ENCODE measurements at places on chromosomes 5 and 9.
A peak's percentile ranks its signal among the peaks of the same experiment; 100 is the strongest.

GRCh38 chr5:16791036-16791705 lies 144.9 kb downstream of the MYO10 start:
- peak; percentile 16 for DNase-seq

DNA sequence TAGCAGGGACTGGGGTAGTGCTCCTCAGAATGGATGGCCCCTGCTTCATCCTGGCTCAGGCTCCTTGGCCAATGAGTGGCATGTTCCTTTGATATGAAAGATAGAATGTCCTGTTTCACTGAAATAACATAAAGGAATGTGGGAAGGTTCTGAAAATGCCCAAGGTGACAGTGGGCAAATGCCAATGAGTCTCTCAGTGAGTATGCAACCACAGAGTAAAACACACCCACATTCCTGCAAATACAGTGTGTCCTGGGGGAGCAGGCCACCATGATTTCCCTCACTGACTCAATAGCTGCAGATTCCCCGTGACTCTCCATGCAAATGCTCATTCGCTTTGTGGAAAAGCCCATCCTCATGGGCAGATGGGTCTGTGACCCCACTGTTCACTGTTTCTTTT lies 36.4 kb downstream of the ZNF366 start:
- DNase-seq: no peak

- no peak for DNase-seq
These were observed 177.2 kb downstream of the ARHGAP26 start for GRCh38 chr5:142947427-142947709.

- no peak for DNase-seq
These were observed 141.7 kb downstream of the SYK start for GRCh38 chr9:90943341-90943740.

DNA sequence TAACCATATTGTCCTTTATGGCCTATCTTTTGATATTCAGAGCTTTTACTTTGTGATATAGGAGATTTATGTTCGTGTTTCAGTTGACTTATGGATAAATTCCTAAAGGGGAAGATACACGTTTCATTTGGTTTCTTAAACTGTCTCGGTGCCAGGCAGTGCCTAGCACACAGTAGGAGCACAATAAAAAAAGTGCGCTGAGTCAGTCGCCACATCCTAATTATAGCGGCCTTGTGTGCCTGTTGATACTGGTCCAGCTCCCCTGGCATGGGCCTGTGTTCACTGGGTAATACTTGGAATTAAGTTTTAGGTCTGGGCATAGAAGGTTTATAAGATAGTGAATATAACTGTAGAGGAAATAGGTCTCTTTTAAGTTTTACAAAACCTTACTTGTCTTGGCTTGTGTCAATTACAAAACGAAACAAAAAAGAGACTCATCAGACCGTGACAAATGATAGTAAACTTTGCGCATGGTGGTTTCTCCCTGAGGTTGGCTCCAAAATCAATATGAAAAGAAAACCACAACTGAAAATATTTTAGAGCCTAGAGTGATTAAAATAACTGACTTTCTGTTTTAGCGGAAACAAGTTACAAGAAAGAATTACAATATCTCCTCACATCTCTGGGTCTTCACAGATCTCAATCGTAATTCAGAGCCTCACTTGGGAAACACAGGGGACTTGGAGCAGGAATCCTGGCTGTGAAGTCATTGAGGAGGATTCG lies 84.8 kb downstream of the MVB12B start:
- no peak for DNase-seq

DNA sequence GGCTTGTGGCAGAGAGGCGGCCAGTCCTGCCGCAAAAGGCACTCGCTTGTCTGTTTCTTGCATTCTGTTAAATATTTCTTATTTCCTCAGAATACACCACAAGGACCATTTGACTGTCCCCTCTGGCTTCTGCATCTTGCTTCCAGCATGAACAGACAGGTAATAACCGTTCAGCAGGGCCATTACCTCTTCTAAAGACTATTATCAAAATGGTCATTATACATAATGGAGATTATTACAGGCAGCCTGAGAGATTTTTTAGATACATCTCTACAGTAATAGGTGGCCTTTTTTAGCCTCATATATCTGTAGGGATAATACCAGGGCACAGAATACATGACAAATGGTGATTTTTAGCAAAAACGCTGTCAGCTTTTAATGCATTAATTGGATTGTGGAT lies 382.0 kb downstream of the PSAT1 start:
- no peak for DNase-seq

DNA sequence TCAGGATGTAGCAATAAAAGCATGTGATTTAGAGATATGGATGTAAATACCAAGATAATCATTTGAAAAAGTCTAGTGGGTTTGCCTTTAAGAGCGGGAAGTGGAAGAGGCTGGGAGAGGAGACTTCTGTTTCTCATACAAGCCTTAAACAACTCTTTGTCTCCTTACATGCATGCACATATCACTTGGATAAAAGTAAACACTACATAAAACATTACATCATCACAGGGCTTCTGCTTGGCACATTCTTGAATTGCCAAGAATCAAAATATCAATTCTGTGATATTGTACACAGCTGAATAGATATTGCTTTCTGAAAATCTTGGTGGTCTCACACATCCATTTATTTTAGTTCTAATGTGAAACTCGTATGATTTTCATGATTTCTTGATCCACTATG lies 57.6 kb downstream of the FOXD1 start:
- DNase-seq: no peak

DNA sequence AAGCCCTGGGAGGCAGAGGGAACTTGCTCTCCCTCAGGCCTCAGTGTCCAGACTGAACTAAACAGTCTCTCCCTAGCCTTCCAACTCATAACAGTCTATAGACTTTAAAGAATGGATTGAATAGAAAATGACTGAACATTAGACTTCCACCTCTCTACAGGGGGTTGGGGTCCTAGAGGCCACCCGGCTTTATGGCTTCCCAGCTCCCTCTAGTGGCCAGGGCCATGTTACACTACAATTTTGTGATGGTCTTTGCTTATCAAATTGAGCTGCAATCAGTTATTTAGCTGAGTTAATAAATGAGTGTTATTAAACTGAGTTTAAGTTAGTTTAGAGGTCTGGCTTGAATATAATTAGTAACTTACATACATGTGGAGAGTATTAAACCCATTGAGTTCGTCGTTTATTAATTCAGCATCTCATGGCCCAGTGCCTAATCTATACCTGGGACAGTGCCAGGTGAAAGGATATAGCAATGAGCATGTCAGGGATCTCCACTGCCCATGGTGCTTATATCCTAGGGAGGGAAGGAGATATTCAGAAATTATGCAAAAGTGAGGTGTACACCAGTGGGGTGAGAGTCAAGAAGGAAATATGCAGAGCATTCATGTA lies 105.2 kb downstream of the SH3TC2 start:
- DNase-seq: peak; percentile 6

All from CD4-positive, alpha-beta T cell (primary cell).